ENCODE measurements at places on chromosomes 13 and 19. TPM values are rescaled to one million over a fixed set of nuclear protein-coding genes. Genes with fewer than 3 reads are reported as not detected.

The KCTD12 gene
- 301 TPM for total RNA-seq

The PSG11 gene
- total RNA-seq: 0.13 TPM

The PSG2 gene
- total RNA-seq: not detected

The IGFL1 gene
- total RNA-seq: not detected

DNA sequence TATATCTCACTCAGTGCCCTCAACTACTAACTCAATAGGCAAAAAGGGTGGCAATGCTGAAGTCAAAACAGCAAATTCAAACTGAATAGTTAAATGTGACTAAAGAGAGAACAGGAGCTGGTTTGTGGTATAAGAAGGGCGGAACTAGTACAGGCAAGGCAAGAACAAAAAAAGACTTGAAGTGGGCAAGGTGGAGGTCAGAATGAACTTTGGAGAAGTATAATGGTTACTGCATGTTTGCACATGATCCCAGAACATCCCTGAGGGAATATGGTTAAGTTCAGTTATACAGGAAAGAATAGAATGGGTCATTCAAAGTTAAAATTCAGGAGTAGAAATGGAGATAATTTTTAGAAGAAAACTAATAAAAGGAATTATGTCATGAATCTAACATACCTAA is 85.5 kb downstream of the DIAPH3 start:
- no peak for DNase-seq

DNA sequence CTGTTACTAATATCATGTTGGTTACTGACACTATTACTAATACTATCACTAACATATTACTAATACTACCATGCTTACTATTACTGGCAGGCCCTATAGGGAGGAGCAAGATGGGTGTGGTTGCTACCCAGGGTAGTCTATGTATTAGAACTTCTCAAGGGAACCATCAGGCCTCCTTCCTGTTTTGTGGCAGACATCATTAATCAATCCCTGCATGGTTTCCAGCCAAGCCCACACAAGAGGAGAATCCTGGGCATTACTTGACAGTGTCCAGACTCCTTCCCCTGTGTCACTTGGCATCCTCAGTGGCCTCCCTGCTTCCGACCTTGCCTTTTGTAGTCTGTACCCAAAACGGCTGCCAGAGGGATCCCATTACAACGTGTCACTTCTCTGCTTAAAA is 8.9 kb downstream of the HAS1 start:
- no peak for DNase-seq

DNA sequence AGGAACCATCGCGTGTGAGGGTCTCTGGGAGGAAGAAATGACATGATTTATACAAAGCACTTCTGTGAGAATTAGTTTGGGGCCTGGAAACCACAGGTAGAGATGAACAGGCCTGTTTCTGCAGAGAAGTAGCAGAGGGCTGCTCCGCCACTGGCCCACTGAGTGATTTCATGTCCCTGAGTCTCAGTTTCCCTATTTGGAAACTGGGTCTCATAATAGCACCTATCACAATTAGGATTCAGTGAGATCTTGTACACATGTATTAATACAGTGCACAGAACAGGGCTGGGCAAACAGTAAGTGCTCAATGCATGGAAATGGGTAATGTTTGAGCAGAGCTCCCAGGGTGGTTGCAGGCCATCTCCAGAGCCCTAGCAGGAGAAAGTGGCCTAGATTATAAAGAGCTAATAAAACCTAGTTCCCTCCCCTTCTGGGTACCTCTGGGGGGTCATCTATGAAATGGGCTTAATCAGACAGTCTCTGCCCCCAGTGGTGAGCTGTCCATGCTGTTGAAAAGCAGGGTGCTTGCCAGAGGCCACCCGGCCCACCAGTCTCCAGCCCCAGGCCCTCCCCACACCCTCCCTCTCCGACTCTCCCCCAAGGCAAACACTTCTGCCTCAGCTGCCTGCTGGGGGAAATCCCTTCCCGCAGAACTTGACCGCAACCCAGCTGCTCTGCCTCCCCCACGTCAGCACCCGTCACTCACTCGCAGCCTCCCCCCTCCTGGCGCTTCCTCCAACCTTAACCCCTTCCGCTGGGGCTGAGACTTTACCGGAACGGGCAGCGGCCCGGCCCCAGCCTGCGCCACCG is 4.5 kb downstream of the BCL3 start:
- no peak for DNase-seq

- peak; percentile 34 for DNase-seq
These were observed 4.3 kb upstream of the KCTD4 start for GRCh38 chr13:45205124-45205523.

DNA sequence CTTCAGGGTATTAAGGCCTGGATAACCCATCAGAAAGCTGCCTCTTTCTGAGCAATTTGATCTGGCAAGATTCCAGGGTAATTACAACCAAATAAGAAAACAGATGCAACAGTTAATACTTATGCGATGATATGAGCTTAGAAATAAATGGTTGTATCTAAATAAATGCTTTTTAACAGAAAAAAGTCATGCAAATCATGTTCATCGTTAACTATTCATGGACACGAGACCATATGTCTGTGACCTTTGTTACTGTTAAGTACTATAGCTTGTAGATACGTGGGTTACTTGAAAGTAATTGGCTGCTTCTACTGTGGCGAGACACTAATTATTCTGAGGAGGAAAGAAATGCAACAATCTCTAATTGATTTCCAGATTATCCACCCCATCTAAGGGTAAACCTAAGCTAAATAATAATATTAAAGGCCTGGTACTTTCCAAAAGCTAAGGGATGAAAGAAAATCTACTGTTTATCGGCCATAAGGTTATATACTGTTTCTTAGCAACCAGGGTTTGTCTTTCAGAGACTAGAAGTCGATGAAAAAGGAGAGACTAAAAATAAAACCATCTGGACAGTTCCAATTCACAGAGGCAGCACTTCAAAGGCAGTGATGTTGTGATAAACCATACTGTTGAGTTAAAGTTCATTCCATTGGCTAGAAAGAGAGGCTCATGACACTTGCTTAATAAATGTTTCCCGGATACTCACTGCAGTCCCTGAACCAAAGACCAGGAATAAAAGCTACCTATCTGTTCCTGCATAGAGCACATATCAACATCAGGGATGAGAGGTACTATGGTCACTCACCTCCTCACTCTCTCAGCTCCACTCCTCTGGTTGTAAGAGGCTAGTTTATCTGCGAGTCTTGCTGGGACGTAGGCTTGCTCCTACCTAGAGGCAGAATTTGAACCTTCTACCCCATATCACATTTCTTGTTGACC is 1.5 kb downstream of the EPSTI1 start:
- no peak for DNase-seq

Measured in dermis microvascular lymphatic vessel endothelial cell (primary cell).